HL-60 (cell line): ENCODE measurements at places on chromosomes 7 and 10.

DNA sequence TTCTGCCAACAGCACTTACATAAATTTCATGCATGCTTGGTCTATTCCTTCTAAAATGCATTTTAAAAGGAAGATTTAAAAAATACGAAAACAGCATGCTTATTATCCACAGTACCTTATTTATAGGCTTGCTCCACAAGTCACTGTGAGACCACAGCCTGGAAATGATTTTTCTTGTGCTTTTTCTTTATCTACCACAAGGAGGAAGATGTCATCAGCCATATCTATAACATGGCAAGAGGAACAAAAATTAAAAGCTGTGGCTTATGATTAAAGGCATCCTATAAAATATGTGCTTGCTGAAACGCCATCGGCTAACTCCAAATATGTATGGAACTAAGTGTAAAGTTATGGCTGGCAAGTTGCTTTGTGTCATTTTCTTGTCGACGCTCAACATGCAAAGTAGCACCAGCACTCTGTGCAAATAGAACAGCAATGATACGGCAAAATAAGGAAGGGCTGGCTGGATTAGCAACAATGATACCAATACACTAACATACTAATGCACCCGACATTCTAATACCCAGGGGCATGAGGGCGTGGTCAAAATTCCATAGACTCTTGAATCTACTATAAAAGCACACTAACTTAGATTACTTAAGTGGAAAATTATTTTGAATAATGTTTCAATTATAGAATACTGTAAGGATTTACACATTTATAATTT is 41.2 kb upstream of the AKR1E2 start:
- no peak for DNase-seq

DNA sequence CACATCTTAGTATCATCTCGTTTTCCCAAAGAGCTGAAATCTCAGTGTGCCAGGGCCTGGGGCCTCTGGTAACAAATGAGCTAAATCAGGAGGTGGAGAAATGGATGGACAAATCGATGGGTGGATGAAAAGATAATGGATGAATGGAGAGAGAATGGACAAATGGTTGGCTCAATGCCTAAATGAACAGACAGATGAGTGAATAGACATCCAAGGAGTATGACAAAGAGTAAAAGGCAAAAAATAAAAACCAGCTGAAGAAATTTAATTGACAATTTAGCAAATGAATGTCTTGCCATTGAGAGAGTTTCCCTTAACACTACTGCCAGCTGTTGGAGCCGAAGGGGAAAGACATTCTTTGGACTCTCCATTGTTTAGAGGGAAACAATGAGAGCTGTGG is 8.0 kb downstream of the SYCE1 start:
- DNase-seq = no peak

DNA sequence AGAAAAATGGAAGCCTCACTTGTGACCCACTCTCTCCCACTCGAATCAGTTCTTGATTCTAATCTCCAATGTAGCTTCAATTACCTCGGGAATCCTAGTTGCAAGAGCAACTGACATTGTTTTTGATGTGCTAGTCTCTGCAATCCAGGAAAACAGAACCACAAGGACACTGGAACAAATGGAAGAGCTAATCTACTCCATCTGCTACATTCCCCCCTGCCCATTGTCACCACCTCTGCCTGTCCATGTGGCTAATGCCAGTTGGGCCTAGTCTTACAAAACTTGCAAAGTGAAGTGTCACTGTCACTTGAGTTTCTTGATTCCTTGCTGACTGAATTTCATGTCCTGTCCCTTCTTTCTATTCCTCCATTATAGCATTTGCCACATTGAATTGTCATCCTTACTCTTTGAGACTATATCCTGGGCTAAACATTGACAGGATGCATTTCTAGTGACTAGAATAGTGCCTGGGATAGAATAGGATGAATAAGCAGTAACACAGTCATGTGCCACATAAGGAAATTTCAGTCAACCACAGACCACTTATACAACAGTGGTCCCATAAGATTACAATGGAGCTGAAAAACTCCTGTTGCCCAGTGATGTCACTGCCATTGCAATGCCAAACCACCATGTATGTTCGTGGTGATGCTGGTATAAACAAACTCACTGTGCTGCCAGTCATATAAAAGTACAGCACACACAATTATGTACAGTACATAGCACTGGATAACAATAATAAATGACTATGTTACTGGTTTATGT is 13.5 kb downstream of the GCC1 start:
- no peak for DNase-seq

- DNase-seq = no peak
These were observed 46.7 kb downstream of the CAV1 start for GRCh38 chr7:116571552-116571951.

- no peak for DNase-seq
These were observed 1.2 kb upstream of the MLLT10 start for GRCh38 chr10:21532694-21533466.

DNA sequence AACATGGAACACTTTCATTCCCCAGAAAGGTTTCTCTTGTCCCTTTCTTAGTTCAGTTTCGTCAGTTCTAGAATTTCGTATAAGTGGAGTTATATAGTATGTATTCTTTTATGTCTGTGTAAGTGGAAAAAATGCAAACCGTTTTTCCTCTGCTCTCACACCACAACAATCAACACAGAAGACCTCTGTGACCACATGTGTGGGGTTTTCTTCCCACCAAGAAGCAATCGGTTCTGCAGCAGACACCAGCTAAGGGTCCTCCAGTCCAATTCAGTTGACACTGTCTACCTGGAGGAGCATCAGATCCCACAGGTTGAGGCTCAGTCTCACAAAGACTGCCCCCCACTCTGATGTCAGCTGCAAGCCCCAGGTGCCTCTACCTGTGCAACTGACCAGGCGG is 6.2 kb downstream of the CDC123 start:
- DNase-seq = no peak

DNA sequence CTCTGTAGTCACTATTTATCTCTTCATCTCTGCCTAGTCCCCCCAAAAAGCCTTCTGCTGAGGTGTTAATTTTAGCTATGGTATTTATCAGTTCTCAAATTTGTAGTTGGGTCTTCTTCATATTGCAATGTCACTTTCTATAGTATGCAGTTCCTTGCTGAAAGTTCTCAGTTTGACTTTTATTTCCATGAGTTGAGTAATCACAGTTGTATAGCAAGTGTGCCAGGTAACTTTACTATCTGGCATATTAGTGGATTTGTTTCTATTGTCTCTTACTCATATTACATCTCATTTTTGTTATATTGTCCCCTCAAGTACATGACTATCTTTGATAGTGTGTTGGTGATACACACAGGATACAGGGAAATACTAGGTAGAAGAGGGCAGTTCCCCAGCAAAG is 152.8 kb downstream of the CUBN start:
- no peak for DNase-seq

DNA sequence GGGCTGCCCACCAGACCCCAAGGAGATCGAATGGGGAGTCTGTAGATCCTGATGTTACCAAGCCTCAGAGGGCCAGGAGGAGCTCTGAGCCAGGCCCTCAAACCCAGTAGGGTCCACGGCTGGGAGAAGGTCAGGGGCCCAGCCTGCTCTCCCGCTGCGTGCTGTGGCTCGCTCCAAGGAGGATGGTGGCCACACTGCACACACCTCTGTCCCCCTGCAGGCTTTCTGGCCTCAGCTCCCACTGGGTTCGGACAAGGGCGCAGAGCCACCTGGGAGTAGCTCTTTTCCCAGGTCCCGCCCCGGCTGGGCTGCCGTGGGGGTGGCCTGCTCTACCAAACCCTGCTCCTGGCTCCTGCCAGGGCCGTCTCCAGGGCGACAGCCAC is 175.8 kb downstream of the ZNF248 start:
- no peak for DNase-seq

- peak; percentile 43 for DNase-seq
These were observed 438.1 kb upstream of the NRP1 start for GRCh38 chr10:33772370-33773252.

- no peak for DNase-seq
These were observed 47.1 kb downstream of the NT5C2 start for GRCh38 chr10:103145860-103146466.

DNA sequence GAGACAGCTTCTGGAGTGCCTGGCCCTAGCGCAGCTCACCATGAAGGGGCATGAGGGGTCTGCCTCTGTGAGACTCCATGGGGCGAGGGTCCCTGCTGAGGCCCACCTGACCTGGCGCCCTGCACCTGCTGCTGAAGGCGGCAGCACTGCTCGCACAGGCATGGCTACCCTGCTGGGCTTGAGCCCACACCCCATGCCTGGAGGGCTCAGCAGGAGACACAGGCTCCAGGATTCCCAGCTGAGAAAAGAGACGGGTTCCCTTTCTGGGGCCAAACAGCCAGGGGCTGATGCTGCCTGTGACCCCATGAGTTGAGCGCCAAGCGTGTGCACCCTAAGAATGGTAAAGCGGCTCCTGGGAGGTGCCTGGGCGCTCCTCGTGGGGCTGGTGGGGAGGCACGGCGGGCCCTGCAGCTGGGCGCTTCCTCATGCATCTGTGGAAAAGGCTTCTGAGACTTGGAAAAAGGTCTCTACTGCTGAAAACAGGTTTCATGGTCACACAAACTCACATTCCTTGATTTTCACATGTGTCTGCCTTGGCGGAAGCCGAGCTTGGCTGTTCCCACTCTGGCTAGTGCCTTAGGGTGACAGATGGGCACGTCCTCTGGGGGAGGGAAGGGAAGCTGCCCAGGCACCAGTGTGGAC is 233.4 kb downstream of the ZMYND11 start:
- DNase-seq = no peak
